Anterior cingulate cortex (tissue), 58 donors: ENCODE measurements at places on chromosomes 6 and 20.

DNA sequence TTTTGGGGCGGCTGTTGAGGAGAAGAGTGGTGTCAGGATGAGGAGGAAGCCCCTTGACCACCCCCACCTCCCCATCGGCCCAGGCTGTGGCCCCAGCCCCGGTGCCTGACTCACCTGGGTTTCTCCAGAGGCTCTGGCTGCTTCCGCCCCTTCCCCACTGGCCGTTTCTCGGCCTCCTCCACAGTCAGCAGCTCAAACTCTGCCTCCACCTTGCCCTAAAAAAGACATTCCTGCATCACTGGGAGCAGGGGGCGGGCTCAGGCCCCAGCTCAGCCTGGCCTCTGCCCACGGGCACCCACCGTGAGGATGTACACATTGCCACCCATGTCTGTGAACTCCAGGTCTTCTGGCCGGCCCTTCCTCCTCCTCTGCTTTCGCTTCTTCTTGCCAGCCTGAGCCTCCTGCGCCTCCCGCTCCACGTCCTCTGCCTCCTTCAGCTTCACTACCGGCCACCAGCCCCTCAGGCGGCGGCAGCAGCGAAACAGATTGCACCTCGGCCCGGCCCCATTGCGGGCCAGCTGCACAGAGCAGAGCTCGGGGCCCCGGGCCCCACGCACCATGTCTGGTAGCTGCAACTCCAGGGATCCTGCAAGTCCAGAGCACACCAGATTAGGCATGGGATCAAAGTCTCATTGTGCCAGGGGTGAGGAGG, 17.3 kb downstream of the ERGIC3 start:
- DNase-seq, result no peak

- no peak for DNase-seq
These were observed 5.5 kb downstream of the SFT2D1 start for GRCh38 chr6:166336847-166337246.

- no peak for DNase-seq
These were observed 13.0 kb upstream of the RBM24 start for GRCh38 chr6:17268114-17268513.

GRCh38 chr20:63955827-63956663, at the start of gene UCKL1:
TSS of gene UCKL1 (minus strand) at chr20:63956416. CDS start at chr20:63956372, 44 bp downstream.
- no peak for DNase-seq

DNA sequence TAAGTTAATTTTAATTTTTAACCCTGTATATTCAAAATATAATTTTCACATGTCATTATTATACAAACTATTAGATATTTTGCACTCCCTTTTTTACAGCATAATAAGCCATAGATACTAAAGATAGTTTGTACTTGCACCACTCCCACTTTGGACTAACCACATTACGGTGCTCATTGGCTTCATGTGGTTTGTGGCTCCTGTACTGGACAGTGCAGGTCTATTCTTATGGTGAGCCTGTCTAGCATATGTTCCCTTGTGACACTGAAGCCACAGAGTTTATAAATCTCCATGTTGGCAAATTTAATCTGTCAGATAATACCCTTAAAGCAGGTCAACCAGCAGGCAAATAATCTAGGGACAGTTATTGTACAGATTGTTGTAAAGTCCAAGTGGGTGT, 354.4 kb upstream of the KCNQ5 start:
- no peak for DNase-seq
